ENCODE measurements at places on chromosomes 11 and 22. TPM values are rescaled to one million over a fixed set of nuclear protein-coding genes. Genes with fewer than 3 reads are reported as not detected.

DNA sequence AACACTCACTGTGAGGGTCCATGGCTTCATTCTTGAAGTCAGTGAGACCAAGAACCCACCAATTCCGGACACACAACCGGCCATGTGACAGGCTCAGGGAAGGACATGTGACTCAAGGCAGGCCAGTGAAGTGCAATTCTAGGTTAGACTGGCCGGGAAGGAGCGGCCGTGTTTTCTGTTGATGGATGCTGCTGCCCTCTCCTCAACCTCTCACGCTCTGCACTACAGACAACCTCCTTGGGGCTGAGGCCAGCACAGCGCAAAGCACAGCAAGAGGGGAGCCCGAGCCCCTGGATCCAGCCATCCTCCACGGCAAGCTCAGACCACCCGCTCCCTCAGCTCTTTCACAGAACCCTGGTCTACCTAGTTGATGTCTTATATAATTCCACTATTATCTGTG, 2.8 kb downstream of the NUDT8 start:
- peaks cover 25% of the 10 kb centered on the region for H3K4me1 ChIP-seq
- H3K27me3 ChIP-seq = no peaks in the 10 kb centered on the region
- H3K36me3 ChIP-seq = no peaks in the 10 kb centered on the region

- no peaks in the 10 kb centered on the region for H3K4me1 ChIP-seq
- H3K27me3 ChIP-seq = no peaks in the 10 kb centered on the region
- H3K4me3 ChIP-seq = no peak overlapping the region
- no peaks in the 10 kb centered on the region for H3K36me3 ChIP-seq
- no peak for DNase-seq
- H3K27ac ChIP-seq = no peak overlapping the region
Observed at GRCh38 chr11:117039270-117039669, 59.0 kb downstream of the SIK3 start.

FBLN1 gene
- 69.4 TPM for polyA plus RNA-seq

TMEM151A gene
- 52.0 TPM for polyA plus RNA-seq

JHY gene
- polyA plus RNA-seq = 9.5 TPM
